ENCODE measurements at places on chromosomes 2 and 18.
A peak's percentile ranks its signal among the peaks of the same experiment; 100 is the strongest.

DNA sequence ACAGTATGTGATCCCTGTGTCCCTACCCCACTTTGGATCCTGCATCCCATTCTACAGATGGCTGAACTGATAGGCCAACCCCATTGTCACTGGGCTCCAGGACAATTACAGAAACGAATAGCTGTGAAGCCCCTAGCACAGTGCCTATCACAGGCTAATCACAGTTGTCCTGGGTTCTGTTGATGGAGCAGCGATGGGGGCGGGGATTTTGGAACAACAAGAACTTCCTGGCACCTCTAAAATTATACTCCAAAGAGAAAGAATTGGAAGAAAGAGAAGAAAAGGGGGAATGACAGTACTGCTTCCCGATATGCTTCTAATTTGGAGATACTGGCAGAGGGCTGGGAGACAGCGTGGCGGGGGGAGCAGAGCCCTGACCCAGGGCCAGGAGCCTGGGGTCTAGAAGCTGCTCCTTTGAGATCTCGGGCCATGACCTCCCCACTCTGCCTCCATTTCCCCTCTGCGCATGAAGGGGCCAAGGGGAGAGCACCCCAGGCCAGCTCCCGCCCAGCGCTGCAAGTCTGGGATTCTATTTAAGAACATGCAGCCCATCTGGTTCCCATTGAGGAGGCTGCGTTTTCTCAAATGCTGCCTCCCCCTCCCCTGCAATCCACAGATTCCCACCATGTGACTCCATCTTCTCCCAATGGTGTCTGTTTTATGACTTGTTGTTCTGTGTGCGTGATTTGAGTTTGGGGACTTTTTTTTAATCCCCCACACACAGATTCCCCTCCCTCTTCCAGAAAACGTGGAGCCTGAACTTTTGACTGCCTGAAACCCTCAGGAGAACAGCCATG, 202.7 kb downstream of the CYP26B1 start:
- no peak for DNase-seq

DNA sequence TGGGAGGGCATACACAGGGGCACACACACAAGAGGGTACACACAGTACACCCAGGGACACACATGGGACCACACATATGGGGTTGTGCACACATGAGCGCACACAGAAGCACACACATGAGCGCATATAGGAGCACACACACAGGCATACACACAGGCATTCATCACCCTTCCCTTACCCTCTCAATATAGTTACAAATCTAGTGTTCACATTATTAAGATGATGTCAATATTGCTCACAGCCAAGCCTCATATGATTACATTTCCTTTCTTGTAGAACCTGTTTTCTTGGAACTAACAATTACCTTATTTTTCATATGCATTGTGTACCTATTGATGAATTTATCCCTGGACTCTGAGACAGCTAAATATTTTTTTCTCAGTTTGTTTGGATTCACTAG, 156.7 kb downstream of the FHOD3 start:
- DNase-seq = no peak

- DNase-seq = no peak
Measured at GRCh38 chr2:223050900-223051504, 988 bp upstream of the KCNE4 start.

GRCh38 chr18:44841752-44842587, 161.3 kb downstream of the SETBP1 start:
- DNase-seq = no peak

GRCh38 chr2:203501873-203502272, 33.2 kb downstream of the RAPH1 start:
- no peak for DNase-seq

- DNase-seq = no peak
Measured at GRCh38 chr2:228417526-228417925, 236.0 kb upstream of the SPHKAP start.

DNA sequence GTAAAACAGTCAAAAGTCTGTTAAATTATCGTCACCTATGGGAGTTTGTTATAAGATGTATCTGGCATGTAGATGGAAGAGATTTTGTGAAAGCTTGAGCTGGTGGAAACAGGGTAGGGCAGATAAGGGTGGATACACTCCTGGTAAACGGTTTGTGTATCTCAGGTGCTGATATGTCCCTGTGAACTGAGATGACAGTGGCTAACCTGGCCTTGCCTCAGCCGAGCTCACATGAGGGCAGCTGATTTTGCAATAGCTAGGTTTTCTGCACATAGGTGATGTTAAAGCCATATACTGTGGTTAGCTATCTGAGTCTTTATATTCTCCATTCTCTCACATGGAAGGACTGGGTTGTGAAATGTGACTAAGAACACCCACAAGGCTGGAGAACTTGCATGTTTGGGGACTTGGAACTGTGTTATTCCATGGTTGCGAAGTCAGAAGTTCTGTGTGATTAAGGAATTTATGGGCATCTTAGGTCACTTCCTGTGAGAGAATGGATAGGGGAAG, 205.1 kb downstream of the TPGS2 start:
- no peak for DNase-seq

DNA sequence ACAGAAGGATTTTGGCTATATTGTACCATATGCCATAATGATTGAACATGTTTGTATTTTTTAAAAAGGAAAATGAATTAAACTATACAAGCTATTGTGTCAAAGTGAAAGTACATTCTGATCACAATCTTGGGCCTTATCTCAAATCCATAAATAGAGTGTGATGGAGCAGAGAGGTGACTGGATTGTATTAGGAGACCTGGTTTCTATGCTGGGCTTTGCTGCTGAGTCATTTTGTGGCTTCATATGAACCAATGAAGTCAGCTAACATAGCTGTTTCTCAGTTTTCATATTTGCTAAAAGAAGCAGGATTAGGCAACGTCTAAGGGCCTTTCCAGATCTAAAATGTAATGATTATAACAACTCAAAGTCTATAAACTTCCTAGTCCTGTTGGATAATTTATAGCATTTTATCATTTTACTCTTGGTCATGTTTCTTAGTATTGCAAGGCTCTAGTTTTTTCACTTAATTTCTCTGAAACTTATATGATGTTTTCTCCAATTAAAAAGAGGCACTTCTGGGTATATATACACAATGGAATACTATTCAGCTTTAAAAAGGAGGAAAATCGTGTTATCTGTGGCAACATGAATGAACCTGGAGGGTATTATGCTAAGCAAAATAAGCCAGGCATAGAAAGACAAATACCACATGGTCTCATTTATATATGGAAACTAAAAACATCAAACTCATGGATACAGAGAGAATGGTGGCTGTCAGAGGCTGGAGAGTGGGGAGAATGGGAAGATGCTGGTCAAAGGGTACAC, 112.3 kb downstream of the MEP1B start:
- no peak for DNase-seq

- DNase-seq = no peak
Measured at GRCh38 chr2:210428393-210429179, 48.0 kb downstream of the LANCL1 start.

DNA sequence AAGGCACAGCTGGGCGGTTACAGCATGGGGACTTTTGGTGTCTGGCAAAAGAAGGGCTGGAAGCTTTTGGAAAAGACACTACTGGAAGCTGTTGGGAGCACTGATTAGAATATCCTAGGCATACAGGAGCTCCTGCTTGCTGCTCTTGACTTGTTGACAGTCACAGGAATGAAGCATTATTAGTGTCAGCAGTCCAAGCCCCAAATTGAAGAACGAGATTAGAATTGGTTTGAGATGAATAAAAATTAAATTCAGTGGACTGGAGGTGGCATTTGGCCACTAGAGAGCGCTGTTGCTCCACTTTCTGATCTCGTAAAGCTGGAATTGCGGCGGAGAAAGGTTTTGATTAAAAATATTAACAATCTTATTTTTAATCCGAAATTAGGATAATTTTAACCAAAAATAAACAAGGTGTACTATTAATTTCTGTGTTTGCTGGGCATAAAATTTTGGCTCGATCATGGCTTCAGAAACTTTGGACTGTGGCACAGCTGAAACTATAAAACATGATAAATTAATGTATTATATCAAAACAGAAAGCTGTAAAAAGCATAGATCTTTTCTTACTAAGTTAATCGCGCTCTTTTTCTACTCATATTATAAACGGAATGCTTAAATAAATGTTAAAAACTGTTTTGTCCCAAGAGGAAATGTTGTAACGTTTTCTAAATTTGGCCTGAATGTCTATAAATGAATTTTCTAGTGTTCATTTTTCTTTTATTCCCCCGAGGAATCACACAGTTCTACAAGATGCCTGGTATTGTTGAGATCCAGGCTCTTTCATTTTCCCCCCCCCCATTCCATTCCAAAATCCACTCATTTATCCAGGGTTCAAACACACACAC, 2.4 kb upstream of the HOXD8 start:
- DNase-seq = peak; percentile 67

- DNase-seq = no peak
Measured at GRCh38 chr2:159131914-159132281, 154.6 kb downstream of the WDSUB1 start.

DNA sequence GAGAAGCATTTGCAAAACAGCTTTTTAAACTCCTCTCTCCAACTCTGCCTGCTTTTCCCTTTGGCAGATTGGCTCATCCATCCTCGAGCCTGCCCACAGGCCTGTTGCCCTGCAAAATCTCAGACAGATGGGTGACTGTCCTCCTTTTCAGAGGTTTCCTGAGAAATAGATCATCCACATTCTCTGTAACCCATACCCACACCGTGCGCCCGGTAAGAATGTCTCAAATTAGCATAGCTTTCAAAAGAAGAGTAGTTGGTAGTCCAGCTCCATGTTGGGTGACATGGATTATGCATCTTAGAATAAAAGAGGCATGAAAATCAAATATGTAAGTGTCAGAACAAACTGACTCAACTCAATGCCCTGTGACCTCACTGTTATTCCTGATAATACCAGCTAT, 457.9 kb downstream of the TSN start:
- no peak for DNase-seq

- DNase-seq = no peak
Measured at GRCh38 chr18:48563027-48563426, 24.2 kb downstream of the CTIF start.

- DNase-seq = no peak
Measured at GRCh38 chr2:229838729-229839128, 83.1 kb downstream of the TRIP12 start.

DNA sequence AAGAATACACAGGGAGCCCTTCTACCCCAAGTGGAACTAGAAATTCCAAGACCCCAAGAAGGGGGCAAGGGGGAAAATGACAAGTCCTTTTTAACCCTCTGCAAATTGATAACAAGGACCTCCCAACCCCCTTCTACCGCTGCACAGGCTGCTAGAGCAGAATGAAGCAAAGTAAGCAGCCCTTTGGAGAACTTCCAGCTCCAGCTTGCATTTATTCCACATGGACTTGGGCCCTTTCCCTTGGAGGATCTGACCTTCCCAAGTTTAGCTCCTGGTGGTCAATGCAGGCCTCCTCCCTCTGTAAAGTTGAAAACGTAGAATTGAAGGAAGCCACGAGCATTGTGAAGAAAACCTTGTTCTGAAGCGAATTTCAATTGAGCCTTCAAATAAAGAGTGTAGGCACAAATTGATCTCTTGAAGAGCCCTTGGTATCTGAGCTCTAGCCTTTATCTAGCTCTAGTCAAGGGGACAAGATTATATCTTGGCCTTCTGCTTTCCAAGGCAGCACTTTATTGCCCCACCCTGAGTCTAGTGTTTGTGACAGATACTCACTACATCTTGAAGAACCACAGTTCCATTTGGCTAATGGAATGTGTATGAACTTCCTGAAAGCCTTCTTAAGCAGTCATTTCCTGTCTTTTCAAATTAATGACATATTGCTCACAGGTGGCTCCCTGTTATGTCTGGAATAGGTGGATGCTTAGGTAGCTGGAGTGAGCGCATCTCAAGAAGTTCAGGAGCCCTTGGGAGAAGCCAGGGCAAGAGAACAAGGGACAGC, 37.2 kb downstream of the SLC14A2 start:
- no peak for DNase-seq

DNA sequence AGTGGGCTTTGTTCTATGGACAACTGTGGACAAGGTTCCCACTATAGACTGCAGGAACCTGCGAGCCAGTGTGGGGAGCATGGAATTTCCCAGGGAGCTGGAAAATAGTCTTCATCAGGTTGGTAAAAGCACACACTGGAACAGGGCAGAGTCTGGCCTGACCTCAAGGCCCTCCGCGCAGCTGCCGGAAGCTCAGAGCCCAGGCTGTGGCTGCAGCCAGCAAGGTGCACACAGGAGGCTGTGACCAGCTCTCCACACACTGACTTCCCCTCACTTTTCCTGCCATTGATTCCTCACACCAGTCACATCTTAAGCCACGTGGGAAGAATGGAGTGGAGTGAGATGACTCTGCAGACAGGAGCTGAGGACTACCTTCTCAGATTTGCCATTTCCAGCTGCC, 19.1 kb downstream of the MAL start:
- no peak for DNase-seq

- peak; percentile 79 for DNase-seq
Measured at GRCh38 chr2:11753886-11754699, 7.7 kb downstream of the LPIN1 start.

GRCh38 chr18:43870626-43871025, 593.3 kb upstream of the SYT4 start:
- DNase-seq = no peak

DNA sequence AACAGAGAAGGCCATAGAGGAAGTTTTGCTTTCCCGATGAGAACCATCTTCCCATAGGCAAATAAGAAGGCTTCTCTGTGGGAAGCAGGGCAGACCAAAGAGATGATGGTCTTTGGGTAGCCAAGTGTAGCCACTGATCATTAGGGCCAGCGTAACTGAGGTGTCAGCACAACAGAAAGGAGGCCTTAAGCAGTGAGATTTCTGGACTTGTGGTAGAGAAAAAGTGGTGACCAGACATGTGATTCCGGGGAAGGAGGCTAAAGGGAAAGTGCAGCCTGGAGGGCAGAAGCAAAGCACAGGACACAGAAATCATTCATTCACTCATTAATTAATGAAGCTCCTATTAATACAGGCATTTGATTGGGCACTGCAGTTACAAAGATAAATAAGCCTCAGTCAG, 15.4 kb downstream of the EVA1A start:
- DNase-seq = no peak

GRCh38 chr2:54962935-54963440, 87.3 kb downstream of the RTN4 start:
- DNase-seq = no peak

DNA sequence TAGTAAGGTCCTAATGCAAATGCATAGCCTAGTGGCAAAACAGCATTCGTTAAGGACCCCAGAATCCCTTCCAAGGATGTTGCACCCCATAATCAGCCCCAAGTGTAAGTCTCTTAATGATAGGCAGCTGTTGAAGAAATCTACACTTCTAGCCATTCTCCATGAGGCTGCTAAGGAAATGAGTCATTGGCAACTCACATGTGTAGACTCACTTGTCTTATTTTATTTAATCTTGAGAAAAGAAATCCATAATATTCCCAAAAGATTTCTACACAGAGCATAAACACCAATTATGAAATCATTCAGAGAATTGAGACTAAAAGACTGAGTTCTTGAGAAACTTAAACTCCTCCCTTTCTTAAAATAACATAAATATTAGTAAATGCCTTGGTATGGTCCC, 52.4 kb downstream of the AKAIN1 start:
- DNase-seq = no peak

DNA sequence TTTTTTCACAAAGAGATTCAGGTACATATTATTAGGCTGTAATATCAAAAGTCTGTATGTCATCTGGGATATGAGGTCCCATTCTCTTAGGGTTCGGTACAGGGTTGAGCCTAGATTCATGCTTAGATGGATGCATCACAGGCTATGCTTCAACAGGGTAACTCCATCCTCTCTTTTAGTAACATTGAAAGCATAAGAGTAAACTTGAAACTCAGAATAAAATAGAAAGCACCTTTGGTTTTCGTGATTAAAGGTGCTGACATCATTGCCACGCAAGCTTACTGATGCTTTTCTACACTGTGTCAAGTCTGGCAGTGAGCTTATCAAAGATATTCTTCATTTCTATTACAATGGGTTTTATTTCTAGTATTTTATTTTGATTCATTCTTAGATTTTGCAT, 419.1 kb upstream of the DSEL start:
- DNase-seq = no peak

GRCh38 chr2:30385327-30385726, 61.7 kb upstream of the LCLAT1 start:
- DNase-seq = no peak
